ENCODE measurements at places on chromosomes 4 and X. TPM values are rescaled to one million over a fixed set of nuclear protein-coding genes. Genes with fewer than 3 reads are reported as not detected.

ENOX2 gene
- 14.8 TPM for polyA plus RNA-seq

CFI gene
- not detected for polyA plus RNA-seq

APLN gene
- not detected for polyA plus RNA-seq

CDKN2AIP gene
- 41.3 TPM for polyA plus RNA-seq

RBM3 gene
- polyA plus RNA-seq = 252 TPM

FRMD7 gene
- not detected for polyA plus RNA-seq

ZNF157 gene
- not detected for polyA plus RNA-seq

SATL1 gene
- not detected for polyA plus RNA-seq

ZXDA gene
- polyA plus RNA-seq = 0.90 TPM

TAF7L gene
- not detected for polyA plus RNA-seq

- DNase-seq = no peak
Observed at GRCh38 chrX:103382877-103383276, 6.5 kb downstream of the BEX3 start.

GRCh38 chrX:1205681-1206611 is 6.5 kb downstream of the CRLF2 start:
- peak; percentile 17 for DNase-seq

DNA sequence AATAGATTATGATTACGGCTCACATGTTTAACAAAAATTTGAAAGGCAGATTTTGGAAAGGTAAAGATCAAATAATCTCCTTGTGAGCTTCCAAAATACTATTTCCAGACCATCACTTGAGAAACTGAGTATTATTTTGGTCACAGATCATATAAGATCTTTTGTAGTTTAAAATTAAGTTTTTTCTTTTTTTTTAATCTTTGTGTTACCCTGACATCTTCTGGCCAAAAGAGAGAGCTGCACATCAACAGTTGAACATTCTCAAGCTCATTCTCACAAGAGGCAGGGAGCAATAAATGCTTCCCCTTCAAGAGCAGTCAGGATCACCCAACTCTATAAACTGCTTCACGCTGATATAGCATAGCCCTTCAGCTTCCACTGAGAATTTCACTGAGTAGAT is 15.9 kb downstream of the TMEM192 start:
- no peak for DNase-seq

- no peak for DNase-seq
Observed at GRCh38 chrX:131577999-131578734, 34.3 kb downstream of the OR13H1 start.

DNA sequence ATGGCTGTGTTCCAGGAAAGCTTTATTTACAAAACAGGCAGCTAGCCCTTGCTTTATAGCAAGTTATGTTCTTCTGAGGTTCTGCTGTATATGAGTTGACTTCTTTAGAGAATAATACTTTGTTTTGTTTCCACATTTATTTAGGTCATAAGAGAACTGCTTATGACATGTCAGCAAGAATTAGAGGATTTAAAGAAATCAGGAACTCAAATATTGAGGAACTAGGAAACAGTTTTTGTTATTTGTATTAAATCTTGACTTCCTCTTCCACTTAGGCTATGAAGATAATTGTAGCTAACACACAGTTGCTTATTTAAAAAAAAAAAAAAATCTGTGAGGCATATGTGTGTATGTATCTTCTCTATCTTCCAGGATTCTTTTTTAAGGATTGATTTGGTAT is 14.3 kb downstream of the ZRSR2 start:
- DNase-seq = no peak

DNA sequence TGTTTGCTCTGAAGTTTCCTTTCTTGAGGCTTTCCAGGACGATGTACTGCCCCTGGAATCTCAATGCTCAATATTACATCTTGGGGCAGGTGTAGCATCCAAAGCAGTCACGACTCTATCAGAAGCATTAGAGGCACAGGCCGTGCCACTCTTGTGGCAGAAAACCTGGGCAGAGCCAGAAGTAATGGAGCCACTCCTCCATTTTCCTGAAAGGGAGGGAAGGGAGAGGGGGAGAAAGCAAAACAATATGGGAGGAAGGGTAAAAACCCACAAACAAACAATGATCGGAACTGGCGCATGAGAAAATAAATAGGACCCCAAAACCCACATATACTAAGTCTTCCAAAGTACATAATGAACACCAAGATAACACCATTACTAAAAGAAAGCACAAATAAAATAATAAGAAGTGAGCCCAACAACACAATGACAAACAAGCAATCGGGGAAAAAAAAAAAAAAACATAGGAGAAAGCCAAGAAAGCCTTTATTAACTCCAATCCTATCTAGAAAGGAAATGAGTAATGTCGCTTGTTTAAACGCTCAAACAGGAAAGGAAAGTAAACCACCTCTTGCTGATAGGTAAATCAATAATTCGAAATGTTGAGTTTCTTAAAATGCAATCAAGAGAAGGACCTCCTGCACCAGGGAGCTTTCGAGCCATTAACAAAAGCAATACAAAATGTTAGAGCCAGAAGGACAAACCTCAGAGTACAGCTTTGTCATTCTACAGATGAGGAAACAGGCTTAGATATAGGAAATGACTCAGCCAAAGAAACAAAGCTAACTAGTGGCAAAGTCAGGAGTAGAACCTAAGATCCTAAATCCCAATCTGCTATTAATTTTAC is 117.4 kb downstream of the ATRX start:
- DNase-seq = no peak

DNA sequence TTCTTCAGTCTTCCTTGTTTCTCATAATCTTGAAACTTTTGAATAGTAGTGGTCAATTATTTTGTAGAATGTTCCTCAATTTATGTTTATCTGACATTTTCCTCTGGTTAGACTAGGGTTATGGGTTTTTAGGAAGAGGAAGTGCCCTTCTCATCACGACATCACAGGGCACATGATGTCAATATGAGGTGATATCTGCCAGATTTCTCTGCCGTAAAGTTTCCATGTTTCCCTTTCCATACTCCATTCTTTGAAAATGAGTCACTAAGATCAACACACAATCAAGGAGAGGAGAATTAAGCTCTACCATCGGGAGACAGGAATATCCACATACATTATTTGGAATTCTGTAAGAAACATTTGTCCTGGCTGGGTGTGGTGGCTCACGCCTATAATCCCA is 28.4 kb downstream of the RP2 start:
- DNase-seq = no peak

DNA sequence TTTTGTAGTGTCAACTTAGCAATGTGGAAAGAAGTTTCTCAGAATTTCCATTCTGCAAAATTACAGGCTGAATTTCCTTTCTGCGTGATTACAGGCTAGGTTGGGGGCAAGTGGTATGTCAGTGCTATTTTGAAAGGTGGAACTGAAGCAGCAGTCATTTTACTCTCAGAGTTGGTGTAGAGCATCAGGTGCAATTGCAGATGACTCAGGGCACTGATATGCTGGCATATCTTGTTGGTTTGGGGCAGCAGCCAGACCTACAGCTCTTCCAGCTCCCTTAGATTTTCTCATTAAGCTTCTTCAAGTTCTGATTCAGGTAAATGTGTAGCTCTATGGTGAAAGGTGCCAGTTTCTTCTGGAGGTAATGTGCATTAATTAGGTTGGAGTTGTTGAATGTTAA is 930.7 kb upstream of the PCDH10 start:
- no peak for DNase-seq

DNA sequence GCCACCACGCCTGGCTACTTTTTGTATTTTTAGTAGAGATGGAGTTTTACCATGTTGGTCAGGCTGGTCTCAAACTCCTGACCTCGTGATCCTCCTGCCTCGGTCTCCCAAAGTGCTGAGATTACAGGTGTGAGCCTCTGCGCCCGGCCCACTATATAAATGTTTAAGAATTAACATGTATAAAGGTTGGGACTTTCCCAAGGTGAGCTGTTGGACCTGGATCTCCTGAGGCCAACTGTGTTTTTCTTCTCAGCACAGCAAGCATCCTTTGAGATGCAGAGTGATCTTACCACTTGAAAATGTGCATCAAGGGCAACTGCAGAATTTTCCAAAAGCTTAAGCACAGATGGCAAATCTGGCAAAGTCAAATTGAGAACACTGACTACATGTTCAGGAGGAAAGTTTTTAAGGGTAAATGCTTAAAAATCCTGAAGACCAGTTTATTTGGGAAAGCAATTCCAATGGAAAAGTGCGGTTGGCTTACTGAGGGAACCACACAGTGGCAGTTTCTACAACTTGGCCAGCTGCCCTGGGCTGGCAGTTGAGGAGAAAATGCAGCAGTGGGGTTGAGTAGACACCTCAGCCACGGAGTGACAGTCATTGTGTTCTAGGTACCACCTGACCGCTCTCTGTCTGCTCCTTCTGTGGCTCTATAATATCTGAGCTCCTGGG is 168.9 kb downstream of the CBR4 start:
- no peak for DNase-seq

DNA sequence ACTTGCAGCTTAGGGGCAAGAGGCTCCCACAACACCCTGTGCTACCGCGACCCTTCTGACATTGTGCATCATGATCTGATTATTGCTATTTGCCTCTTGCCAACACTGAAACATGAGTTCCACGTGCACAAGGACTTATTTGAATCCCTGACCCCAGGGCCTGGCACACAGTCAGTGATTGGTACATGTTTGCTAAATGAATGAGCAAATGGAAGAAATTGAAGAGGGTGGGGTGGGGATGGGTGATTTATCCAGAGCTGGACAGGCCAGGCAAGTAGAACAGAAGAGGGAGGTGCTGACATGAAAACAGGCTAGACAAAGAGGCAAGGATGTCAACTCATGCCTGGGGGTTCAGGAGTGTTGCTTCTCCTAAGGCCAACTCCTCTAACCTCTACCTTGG is 24.9 kb upstream of the RPL39 start:
- DNase-seq = no peak

GRCh38 chr4:17780501-17781299 is 721 bp downstream of the FAM184B start:
- no peak for DNase-seq

DNA sequence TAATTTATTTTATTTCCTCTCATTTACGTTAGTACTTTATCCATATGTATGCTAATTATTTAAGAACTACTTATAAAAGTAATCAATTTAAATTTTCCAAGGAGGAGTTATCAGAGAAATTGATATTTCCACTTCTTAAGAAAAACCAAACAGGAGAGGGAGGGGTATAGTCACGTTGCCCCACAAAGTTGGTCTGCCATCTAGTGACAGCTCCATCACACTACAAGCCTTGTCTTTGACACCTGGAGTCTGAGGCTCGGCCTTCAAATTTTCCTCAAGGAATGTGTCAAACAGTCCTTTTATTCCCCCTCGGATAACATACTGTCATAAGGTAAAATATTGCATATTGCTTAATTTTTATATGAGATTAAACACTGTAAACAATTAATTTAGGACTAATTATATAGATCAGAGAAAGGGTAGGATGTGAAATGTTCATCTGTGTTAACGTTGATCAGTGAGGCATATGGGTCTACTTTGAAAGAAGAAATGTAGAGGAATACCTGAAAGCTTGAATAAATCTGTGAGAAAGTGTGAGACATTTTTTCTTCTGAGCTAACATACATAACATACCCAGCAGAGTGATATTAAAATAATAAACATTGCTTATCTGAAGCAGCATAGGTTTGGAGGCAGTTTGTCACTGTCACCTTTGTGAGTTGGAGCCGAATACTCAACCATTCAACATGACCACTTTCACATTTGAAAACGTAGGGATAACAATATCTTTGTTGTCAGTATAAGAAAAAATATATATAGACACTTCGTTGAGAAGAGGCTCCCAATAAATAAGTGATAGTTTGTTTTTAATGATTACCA is 114.4 kb downstream of the GLRA3 start:
- DNase-seq = no peak

DNA sequence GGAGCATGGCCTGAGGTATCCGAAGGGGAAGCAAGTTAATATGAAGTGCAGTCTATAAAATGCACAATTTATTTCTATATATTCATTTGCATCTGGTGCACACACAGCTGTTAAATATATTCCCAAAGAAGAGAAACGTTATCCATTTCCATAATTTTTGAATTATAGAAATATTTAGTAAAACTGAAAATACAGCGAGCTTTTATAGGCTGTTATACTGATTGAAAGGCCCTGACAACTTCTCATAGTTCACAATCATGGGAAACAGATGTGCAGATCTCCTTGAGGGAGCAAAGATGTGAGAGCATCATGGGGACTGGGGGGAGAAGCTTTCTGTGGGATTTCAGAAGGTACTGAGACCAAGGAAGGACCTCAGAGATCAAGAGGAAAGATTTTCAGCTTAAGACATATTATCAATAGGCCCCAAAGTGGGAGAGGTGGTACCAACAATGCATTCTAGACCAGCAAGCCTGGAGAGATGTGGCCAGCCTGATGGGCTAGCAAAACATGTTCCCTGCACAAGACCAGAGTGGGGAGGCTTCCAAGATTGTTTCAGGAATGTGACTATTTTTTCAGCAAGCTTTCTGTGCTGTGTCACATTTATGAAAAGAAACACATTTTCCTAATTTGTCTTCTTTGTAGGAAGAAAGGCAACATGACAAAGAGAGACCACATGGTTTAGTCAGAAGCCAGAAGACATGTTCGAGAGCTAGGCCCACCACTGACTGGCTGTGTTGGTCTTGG is 256.0 kb upstream of the SFRP2 start:
- DNase-seq = no peak

- DNase-seq = no peak
Observed at GRCh38 chr4:159017323-159018026, 85.4 kb upstream of the RAPGEF2 start.
